Dermis blood vessel endothelial cell (primary cell): ENCODE measurements at places on chromosomes 6 and 20. TPM values are rescaled to one million over a fixed set of nuclear protein-coding genes. Genes with fewer than 3 reads are reported as not detected.

Gene MYMX
- 0.23 TPM in 1 of 2 replicates, not detected in the other for total RNA-seq

Gene OR14J1
- not detected in 2 replicates for total RNA-seq

Gene ZNF334
- 0.34 and 2.8 TPM in 2 replicates for total RNA-seq

Gene GPR63
- total RNA-seq = under 0.01 and 0.09 TPM in 2 replicates

Gene OPRM1
- not detected in 2 replicates for total RNA-seq

Gene STX11
- total RNA-seq = 16.7 and 17.2 TPM in 2 replicates

Gene SPATA2
- total RNA-seq = 1.2 and 2.4 TPM in 2 replicates

Gene HRH3
- total RNA-seq = not detected in 2 replicates

Gene RSPH9
- total RNA-seq = 0.23 and 0.34 TPM in 2 replicates

Gene TMEM242
- total RNA-seq = 6.2 and 7.5 TPM in 2 replicates

Gene LPA
- total RNA-seq = not detected in 2 replicates

Gene OR2H1
- not detected in 2 replicates for total RNA-seq

Gene B3GAT2
- total RNA-seq = under 0.01 TPM in 1 of 2 replicates, not detected in the other

Gene IL20RA
- total RNA-seq = 0.51 and 0.79 TPM in 2 replicates

Gene CLIC1
- 543 and 615 TPM in 2 replicates for total RNA-seq

Gene RPP40
- total RNA-seq = 13.4 and 15.0 TPM in 2 replicates

Gene ENPP3
- total RNA-seq = 0.19 and 0.85 TPM in 2 replicates

Gene TMC2
- not detected in 2 replicates for total RNA-seq

Gene NRN1
- total RNA-seq = 43.4 and 56.3 TPM in 2 replicates

Gene MYB
- total RNA-seq = 0.17 and 0.19 TPM in 2 replicates
